ENCODE measurements at places on chromosomes 12 and 14. TPM values are rescaled to one million over a fixed set of nuclear protein-coding genes. Genes with fewer than 3 reads are reported as not detected.

Gene IAPP
- not detected for total RNA-seq

- H3K4me3 ChIP-seq = no peak overlapping the region
- no peak for DNase-seq
- no peak overlapping the region for H3K27ac ChIP-seq
- no peaks in the 10 kb centered on the region for H3K36me3 ChIP-seq
- H3K4me1 ChIP-seq = peaks cover 4% of the 10 kb centered on the region
These were observed 1.8 kb downstream of the TRPV4 start for GRCh38 chr12:109831365-109831764.

Gene AICDA
- total RNA-seq = not detected

Gene GSC
- total RNA-seq = not detected

DNA sequence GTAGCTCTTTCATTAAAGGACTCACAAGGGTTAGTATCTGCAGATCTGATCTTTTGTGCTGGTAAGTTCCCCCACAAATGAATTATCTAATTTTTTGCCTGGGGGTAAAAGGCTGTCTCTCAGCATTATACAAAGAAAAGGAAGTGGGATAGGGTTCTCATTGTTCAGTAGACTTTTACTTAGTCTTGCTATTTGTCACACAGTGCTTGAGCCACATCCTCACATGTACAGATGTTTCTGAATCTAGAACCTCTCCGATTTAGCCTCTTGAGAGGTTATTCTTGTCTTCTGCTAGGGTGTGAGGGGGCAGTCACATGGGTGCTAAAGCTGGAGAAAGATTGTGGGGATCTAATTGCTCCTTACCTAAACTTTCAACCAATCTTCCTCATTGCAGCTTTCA, 93.0 kb downstream of the SLC41A2 start:
- H3K4me1 ChIP-seq = peaks cover 15% of the 10 kb centered on the region
- H3K4me3 ChIP-seq = no peak overlapping the region
- peaks cover 14% of the 10 kb centered on the region for H3K27me3 ChIP-seq
- H3K27ac ChIP-seq = no peak overlapping the region
